Activated CD4-positive, alpha-beta T cell treated with anti-CD3 and anti-CD28 coated beads for 4 hours (primary cell): ENCODE measurements at places on chromosomes 13 and 19.

DNA sequence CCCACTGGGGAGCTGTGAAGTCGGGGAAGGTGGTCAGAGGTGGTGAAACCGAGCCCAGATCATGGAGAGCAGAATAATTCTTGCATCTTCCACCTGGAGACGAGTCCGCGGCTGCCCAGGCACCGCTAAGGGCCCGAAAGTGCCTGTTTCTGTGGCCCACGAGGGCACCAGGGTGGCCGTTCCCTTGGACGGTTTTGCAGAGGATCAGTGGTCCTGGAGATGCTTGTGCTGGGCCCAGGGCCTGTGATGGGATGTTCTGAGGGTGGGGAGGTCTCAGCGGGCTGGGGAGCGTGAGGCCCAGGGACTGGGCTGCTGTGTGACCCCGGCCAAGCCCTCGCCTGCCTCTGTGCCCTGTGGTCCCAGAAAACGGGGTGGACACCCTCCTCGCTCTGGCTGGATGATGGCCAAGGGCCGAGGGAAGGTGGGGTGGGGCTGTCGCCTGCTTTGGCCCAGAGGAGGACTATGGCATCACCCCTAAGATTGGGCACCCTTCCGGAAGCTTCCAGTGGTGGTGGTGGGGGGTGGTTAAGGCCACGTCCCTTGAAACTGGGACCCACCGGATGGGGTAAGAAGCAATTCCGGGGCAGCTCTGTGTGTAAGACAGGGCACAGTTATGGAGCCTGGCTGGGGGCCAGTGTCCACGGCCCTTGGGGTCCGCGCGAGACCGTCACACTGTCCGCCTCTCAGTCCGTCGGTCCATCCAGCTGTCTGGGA lies 51.3 kb upstream of the NFIC start:
- DNase-seq = no peak

DNA sequence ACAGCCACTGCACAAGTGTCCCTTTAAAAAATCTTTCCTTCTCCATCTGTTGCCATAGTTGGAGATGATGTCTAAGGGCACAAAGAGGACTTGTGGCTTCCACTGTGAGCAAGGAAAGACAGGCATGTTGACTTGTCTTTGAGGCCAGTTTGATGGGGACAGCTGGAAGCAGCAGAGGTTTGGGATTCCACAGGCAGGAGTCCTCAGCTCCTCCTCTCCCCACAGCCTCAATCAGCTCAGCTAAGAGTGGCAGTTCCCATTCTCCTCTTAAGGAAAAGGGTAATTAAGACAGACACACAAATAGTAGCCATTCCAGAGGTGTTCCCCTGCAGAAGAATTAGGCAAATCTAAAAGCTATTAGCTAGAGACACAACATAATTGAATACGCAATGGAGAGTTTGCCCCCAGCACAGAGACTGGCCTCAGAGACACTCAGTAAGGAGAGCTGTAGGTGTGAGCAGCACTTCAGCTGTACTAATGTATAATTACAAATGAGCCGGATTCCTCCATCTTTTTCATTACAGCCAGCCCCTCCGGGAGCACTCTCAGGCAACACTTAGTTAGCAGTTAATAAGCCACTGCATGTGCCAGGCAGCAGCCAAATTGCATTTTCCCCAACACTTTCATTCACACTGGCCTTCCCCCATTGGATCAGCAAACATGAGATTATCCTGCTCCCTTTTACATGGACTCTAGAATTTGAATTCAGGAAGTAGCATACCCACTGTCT lies 434.0 kb downstream of the FOXO1 start:
- no peak for DNase-seq

DNA sequence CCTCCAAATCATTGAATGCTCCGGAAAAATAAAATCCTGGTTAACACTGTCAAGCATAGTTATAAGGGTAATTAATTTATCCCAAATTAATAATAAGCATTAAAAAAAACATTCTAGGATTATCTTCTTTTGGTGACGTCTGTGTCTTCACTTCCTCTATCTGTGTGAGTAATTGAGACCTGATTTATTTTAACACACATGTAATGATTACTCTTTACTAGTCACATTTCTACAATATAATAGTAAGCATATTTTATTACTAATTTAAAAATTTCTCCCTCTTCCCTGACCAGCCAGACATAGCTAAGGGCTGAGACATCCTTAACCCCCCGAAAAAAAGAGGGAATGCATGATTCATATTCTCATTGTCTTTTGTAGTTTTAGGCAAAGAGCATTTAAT lies 2.3 kb downstream of the FNDC3A start:
- DNase-seq = no peak

DNA sequence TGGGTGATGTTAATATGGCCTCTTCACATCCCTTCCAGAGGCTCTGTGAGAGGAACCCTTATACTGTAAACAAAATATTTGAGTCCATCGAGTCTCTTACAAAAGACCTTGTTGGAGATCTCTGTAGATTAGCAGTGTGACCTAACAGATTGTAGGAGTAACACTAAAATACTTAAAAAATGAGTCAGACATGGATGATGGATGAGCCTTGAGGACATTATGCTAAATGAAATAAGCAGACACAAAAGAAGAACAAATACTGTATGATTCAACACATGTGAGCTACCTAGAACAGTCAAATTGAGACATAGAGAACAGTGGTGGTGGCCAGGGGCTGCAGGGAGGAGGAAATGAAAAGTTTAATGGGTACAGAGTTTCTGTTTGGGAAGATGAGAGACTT lies 152.2 kb upstream of the UBL3 start:
- DNase-seq = no peak

GRCh38 chr13:35387682-35388250 lies 88.7 kb downstream of the MAB21L1 start:
- no peak for DNase-seq

- DNase-seq = peak; percentile 58
Measured at GRCh38 chr19:10390652-10391286, 10.4 kb upstream of the TYK2 start.

- no peak for DNase-seq
Measured at GRCh38 chr19:57317503-57317902, 2.8 kb upstream of the ZNF543 start.

DNA sequence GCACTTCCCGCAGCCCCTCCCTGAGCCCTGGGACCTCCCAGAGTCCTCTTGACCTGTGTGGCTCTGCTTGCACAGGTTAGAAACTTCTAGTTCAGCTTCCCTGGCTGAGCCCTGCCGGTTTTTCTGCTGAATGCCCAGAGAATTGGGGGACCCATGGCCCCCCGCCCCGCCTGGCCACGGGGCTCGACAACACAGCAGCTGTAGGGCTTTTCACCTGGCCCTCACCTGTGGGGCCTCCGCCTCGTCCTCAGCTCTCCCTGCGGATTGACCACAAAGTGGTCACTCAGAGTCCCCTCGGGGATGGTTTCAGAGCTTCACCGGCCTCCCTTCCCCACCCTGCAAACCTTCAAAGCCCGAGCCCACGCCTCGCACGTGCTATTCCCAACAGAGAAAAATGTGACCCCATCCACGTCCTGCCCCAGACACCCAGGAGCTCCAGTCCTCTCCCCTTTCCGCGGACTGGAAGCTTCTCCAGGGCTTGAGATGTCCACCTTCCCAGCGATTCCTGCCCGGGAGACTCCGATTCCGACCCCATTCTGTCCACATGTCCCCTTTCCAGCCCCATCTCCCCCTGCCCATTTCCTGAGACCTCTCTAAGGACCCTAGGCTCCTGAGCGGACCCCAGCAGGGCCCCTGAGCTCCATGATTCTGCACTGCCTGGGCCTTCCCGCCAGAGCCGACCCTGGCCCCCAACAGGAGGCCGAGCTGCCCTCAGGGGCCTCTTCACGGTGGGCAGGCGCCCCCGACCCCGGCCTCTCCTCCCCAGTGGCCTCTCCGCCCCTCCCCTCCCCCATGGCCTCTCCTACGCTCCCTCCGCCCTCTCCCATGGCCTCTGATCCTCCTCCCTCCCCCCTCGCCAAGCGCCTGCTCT lies 41.9 kb downstream of the ANKRD10 start:
- DNase-seq = no peak

DNA sequence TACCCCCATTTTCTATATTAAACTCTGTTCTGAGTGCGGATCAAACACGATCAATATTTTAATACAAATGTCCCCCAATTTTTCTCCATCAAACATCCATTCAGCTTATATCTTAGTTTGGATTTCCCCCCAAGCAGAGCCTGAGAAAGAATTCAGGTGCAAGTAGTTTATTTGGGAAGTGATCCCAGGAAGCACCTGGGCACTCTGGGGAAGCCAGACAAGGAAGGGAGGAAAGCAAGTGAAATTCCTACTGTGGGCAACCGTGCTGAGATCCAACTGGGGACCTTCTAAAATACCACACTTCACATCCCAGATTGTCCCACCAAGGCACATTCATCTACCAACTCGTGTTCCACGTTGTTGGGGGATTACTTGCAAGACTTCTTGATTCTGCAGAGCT lies 323.4 kb upstream of the NBEA start:
- no peak for DNase-seq

DNA sequence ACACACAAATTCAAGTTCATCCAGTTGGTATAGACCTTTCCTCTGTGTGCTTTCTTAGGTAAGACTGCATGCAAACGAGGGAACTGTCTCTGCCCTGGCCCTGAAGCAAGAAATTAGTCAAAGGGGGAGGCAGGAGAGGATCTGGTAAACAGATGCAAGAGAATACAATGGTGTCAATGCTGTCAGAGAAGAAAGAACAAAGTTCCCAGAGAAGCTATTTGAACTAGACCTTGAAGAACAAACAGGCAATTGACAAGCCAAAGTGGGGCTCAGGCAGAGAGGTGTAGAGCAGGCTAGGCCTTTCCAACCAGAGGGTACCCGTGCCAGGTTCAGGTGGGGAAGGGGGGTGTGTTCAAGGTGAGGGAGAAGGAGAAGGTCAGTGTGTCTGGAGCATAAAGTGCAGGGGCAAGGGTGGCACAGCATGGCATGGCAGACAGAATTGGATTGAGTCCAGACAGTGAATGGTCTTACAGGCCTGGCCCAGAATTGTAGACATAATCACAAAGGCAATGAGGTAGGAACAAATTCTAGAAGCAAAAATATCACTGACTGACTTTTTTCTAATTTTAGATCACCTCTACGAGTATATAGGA lies 95.0 kb upstream of the STARD13 start:
- DNase-seq = no peak
